ENCODE measurements at places on chromosomes 2 and 18.

GRCh38 chr18:35933982-35934381 is 38.5 kb upstream of the RMP24 start:
- DNase-seq, result no peak

- DNase-seq, result no peak
These were observed 18.2 kb downstream of the CYBRD1 start for GRCh38 chr2:171540437-171540836.

DNA sequence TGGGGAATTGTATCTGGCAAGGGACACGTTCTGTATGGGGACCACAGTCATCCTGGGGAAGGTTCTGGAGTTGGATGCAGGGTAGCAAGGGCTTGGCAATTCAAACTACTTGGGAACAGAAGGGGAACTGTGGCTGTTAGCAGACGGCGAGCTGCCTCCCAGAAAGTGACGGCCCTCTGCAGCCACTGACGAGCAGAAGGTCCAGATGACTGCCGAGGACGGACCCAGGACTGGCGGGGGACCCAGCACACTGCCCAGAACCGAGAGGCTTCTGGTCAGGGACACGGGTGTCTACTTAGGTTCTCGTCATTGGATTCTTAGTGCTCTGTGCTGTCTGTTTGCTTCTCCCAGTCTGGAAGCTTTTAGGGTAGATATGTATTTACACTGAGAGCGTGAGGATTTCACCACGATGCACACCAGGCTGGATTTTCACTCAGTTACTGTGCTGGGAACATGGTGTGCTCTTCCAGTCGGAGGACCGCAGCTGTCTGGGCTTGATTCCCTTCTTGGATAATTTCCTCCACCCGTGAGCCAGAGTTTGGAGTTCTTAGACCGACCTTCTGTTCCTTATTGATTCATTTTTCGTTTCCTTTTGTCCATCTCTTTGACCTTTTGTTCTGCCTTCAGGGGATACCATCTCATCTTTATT is 13.4 kb downstream of the GPR35 start:
- no peak for DNase-seq

- no peak for DNase-seq
These were observed 1.6 kb upstream of the PDCL3 start for GRCh38 chr2:100561191-100561590.

GRCh38 chr2:105517814-105518705 is 119.2 kb upstream of the FHL2 start:
- DNase-seq, result no peak

- DNase-seq, result no peak
These were observed 217.7 kb downstream of the TNS1 start for GRCh38 chr2:217784996-217785543.

DNA sequence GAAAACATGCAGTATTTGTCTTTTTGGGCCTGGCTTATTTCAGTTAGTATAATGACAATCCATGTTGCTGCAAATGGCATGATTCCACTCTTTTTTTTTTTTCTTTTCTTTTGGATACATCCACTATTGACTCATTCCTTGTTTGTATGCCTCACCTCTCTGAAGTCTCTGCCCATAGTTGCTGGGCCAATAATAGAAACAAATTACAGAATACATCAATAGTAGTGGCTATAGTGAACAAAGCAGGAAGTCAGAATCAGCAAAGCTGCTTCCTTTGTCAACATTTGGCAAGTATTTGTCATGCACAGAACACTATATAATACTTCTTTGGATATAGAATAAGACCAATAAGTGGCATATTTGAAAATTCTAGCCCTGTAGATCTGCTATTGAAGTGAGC is 609.7 kb downstream of the STK39 start:
- DNase-seq, result no peak

GRCh38 chr18:40250236-40250635 is 1704.8 kb upstream of the PIK3C3 start:
- DNase-seq, result no peak

- no peak for DNase-seq
These were observed 106.2 kb downstream of the KCTD1 start for GRCh38 chr18:26442126-26442525.

DNA sequence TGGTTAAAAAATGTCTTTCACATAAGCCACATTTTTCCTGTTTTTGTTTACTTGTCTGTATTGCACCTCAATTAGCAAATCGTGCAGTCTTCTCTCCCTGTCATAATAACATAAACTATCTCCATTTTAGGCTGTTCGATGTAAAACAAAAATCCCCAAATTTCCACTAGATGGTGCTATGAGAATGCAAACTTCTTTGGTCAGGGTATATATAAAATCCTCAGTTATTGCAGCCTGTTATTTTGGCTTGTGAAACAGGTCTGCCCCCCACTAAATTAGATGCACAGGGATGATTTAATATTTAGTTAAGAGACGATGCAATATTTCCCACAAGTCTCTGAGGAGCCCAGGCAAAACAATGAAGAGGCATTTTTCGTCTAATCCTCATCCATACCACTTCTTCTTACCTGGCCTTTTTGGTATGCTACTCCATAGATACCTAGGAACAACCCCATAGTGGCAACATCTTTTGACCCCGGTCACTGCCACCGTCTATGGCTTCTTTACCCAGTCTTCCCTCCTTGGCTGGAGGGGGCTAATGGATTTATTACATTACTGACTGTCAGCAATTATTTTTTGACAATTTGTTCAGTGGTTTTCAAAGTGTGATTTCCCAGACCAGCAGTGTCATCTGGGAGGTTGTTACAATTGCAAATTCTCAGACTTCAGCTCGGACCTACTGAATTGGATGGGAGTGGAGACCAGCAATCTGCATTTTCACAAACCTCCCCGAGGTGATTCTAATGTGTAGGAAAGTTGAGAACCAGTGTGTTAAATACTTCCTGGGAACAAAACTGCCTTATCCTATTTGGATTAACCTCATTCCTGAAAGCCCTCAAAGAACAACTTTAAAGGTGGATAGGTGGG is 117.4 kb upstream of the CWC22 start:
- no peak for DNase-seq
